Fibroblast of skin of left quadriceps (primary cell): ENCODE measurements at places on chromosomes 16 and 17.

- peak; percentile 23 for DNase-seq
Measured at GRCh38 chr17:43979011-43979410, 25.3 kb upstream of the PYY start.

DNA sequence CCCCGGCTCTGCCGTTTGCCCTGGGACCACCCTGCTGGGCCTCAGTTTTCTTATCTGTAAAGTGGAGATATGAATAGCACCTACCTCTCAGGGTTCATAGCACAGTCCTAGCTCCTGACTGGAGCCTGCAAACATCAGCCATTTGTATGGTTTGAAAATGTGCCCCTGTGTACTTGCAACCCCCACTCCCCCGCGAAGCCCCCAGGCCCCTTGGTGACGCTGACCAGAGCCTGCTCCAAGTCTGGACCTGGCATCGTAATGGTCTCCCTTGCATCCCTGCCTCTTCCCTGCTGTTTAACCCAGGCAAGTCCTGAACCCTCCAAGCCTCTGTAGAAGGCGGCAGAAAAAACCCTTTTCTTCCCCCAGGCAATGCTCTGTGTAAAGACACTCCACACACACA, 128.0 kb downstream of the IRF8 start:
- DNase-seq, result no peak

DNA sequence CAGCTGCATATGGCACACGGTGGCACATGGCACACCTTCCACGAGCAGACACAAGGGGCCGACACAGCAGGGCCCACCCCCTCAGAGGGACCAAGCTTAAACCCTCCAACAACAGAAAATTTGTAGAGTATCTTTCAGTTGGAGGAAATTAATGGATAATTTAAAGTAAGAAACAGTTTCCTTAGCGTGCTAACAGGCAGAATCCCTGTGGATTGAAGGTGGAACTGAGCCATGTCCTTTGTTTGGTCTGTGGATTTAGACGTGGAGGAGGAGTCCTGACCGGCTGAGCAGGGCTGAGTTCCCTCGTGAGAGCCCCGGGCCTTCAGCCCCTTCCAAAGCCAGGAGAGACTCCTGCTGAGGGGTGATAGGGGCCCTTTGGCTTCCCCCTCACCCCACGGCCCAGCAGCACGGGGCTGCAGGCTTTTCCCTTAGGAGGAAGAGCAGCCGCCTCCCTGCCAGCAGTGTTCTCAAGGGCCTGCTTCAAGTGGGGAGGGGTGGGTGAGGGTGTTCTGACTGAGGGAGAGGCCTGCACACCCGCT, 1.4 kb upstream of the CYB561 start:
- no peak for DNase-seq

GRCh38 chr16:53065461-53066061, 10.8 kb downstream of the CHD9 start:
- DNase-seq, result no peak

- no peak for DNase-seq
Measured at GRCh38 chr17:29571883-29572681, 3.6 kb downstream of the TP53I13 start.
